ENCODE measurements at places on chromosomes 7 and 10.

GRCh38 chr10:91105269-91105668 lies 115.2 kb upstream of the PCGF5 start:
- no peak for DNase-seq

DNA sequence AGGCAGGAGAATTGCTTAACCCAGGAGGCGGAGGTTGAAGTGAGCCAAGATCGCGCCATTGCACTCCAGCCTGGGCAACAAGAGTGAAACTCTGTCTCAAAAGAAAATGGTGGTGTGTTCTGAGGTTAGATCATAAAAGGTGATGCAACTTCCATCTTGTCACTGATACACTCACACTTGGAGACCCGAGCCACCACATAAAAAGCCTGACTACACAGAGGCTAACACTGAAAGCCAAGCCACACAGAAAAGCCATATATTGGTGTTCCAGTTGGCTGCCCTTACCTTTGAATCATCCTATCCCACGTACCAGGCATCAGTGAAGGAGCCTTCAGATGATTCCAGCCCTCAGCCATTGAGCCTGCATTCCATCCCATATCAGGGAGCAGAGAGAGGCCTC lies 4.0 kb downstream of the MORN4 start:
- DNase-seq, result no peak

DNA sequence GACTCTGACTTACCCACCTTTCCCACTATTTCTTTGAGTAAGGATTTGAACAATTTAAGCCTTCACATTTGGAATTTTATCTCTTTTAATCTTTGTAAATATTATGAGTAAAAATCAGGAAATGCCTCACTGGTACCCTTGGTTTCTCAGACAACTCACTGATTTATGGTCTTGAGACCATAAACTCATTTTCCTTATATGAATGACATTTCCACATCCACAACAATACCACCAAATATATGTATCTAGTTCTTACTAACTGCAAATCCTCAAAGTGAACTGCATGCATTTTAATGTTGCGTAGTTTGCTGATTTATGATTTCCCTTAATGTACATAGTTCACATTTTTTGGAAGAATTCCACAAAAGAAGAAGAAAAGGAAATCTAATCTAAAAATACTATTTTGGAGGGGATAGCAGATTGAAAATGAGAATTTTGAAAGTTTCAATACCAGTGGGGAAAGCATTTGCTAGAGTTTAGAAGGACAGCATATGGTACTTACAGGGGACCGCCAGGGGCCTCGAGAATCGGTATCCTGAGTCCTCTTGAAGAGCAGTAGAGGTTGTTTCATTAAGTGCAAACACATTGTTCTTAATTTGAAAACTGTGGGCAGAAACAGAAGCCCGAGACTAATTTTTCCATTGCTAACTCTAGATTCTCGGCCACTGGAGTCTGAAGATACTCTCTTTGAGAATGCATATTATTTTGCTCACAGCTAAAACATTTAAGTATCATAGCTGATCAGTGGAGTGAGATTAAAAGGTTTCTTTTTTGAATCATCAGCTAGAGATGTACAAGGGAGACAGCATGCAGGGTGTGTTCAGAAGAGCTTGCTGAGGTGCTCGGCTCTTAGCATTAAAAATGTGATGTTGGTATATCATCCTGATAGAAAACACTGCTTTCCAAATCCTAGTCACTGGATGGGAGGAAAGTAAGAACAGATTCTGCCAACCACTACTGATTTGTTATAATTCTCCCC lies 964.0 kb downstream of the GATA3 start:
- no peak for DNase-seq

DNA sequence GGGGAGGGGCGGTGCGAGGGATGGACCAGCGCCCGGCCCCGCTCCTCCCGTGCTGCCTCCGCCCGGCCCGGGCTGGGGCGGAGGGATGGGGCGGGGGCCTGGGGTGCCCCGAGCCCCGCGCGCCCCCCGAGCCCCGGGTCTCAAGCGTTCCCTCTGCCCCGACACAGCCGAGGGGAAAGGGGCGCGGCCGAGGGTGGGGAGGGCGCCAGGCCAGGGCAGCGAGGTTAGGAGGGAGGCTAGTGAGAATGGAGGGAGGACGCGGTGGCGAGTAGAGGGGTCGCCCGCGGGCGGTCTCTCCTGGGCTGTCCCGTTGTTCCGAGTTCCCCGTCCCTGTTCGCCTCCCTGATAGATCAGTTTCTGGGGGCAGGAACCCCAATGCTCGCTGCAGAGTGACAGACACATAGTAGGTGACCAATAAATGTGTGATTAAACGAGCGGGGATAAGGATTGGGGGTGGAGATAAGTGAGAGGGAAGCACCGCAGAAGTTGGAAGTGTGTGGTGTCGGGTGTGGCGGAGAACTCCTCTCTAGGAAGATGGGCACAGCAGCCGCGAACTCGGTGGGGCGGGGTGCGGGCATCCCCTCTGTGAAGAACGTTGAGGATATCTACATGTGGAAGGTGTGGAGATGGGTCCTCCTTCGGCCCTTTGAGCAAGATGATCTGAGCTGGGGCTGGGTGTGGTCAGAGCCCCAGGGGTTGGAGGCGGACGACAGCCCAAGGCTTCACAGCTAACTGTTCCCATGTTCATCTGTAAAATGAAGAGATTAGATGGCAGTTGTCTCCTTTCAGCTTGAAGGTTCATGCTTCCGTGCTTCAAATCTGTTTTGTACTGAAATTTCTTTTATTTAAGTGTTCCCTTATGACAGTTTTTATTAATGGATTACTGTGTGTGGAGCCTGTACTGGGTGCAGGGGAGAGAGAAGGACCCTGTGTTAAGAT lies 580 bp downstream of the ZNF775 start:
- peak; percentile 59 for DNase-seq

GRCh38 chr10:123512901-123513775 lies 153.0 kb upstream of the GPR26 start:
- DNase-seq, result peak; percentile 69

- no peak for DNase-seq
Measured at GRCh38 chr10:104300002-104300735, 31.2 kb downstream of the GSTO2 start.

DNA sequence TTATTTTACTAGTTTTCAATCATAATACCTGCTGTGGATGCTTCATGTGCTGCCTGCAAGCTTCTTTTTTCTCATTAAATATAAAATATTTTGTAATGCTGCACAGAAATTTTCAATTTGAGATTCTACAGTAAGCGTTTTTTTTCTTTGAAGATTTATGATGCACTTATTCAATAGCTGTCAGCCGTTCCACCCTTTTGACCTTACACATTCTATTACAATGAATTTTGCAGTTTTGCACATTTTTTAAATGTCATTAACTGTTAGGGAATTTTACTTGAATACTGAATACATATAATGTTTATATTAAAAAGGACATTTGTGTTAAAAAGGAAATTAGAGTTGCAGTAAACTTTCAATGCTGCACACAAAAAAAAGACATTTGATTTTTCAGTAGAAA lies 103.0 kb downstream of the PTEN start:
- no peak for DNase-seq

- DNase-seq, result no peak
Measured at GRCh38 chr10:69340695-69341094, 62.4 kb downstream of the HK1 start.

GRCh38 chr10:103713676-103714075 lies 141.7 kb downstream of the SH3PXD2A start:
- DNase-seq, result no peak

DNA sequence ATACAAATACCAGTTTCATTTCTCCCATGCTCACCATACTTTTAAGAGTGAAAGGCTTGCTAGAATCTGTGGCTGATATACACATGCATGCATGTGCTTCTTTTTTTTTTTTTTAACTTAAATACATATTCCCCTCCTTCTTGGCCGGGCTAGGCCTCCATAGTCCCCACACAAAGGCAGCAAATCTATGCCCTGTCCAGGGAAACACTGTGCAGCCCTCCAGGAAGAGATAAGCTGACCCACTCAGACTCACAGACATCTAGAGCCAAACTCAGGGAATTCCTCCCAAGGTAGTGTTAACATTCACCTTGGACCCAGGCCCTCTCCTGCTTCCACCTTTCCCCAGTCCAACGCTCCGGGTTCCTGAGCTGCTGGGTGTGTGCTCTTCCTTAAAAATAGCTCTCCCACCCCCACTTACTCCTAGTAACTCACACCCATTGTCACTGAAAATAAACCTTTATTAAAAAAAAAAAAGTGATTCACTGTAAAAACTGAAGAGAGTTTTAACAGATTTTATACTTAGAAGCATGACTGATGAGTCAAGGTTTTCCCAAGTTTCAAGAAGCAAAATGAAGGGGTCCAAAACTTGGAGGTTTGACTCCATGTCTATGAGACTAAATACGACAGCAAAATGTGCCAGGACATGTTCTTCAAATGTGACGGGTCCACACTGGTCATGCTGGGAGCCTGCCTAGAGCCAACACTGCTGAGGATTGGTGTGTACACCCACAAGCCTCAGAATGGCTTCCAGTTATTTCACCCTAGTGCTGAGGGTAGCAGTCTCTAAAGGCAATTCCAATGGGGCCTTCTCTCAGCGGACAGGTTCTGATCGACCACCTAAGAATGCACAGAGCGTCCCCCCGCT lies 159.5 kb downstream of the GLI3 start:
- DNase-seq, result no peak

GRCh38 chr7:12564996-12565764 lies 5.3 kb upstream of the SCIN start:
- no peak for DNase-seq

GRCh38 chr10:70683601-70683934 lies 11.3 kb downstream of the ADAMTS14 start:
- DNase-seq, result no peak

DNA sequence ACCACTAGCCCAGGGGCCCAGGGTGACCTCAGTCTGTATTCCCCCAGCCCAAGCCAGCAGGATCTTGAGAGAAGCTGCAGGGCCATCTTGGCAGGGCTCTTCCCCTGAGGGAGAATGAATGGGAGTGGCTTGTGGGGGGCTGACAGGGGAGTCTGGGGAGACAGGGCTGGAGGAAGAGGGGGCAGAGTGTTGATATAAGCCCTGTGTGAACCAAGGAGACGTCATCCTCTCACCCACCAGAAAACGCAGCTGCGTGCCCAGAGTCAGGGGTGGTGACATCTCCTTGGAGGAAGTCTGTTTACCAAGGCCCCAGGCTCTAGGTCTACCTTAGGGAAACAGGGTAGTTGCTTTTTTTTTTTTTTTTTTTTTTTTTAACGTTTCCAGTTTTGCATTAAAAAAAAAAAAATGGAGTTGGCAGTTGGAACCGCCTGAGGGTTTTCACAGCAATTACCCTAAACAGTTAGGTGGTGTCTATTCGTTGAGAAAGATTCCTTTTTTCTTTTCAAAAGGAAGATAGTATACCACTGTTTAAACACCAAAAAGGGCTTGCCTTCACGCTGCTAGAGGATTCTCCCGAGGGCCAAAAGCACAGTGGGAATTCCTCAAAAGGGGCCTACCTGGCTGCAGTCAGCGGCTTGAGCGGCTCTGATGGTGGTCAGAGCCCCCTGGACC lies 113.8 kb downstream of the PRPF18 start:
- no peak for DNase-seq

All from brain (organoid and tissue), 16 donors.